NCI-H510A (cell line): ENCODE measurements at places on chromosomes 4 and X.

GRCh38 chr4:75004755-75005668 is 72.1 kb downstream of the PARM1 start:
- no peak for DNase-seq

DNA sequence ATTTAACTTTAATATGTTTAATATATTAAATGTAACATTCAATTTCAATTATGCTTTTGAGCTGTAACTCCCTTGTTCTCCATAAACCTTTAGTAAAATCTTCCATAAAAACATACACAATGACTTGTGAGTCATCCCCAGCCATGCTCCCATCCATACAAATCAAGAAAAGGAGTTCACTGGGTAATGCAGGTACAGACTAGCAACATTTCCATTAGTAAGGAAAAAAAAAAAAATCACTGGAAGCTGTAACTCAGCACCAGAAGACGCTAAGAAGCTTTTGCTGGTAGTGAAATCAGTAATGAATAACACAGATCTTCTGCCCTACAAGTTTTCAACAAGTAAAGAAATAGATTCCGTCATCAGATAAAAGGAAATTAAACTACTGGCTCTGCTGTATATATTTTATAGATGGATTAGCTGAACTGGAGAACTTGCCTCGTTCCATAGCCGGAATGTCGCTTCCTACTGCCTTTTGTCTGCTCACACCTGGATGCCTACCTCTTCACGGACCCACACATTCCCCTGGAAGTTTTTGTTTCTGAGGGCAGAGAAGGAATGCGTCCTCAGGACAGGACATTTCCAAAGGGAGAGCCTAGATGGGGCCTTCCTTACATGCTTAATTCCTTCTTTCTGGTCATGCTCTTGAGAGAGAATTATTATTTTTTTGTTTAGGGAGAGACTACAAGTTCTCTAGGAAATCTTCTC is 298.4 kb upstream of the ANKRD50 start:
- no peak for DNase-seq

GRCh38 chr4:89835413-89835812 is 1.5 kb downstream of the SNCA start:
- DNase-seq: no peak

DNA sequence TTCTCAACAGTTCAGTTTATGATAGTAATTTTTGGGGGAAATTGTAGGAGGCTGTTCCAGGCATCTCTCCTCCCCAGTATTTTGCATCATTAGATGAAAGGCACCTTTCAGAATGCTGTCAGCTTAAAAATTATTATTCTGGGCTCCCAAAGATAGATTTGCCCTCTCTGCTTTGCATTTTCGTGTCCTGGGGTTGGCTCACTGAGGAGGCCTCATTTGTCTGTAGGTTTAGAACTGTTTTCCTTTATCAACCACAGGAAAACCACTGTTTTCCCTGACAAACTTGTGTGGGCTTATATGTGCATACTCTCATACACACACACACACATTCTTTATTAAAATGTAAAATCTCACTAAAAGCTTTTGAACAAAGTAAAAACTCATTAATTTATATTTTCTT is 197.2 kb upstream of the VCX3A start:
- no peak for DNase-seq

- peak; percentile 72 for DNase-seq
Measured at GRCh38 chr4:140243278-140243753, 89.3 kb upstream of the MAML3 start.

DNA sequence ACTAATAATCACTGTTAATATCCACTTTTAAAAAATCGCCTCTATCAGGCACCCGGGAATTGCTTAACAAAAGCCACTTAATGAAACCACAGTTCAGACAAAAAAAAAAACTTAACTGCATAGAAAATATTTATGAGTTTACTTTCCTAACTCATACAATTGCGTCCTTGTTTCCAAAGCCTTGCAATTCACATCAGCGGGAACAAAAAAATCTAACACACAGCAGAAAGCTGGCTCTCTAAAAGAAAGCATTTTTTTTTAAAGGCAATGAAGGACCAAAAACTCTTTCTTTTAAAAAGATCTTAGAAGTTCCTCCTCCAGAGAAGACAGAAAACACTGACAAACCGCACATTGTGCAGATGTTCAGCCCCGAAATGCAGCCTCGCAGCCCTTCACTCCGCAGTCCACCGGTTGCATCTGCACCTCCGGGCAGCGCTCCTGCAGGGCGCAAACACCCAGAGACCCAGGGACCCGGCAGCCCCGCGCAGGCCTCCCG is 812 bp downstream of the FAT1 start:
- peak; percentile 18 for DNase-seq

DNA sequence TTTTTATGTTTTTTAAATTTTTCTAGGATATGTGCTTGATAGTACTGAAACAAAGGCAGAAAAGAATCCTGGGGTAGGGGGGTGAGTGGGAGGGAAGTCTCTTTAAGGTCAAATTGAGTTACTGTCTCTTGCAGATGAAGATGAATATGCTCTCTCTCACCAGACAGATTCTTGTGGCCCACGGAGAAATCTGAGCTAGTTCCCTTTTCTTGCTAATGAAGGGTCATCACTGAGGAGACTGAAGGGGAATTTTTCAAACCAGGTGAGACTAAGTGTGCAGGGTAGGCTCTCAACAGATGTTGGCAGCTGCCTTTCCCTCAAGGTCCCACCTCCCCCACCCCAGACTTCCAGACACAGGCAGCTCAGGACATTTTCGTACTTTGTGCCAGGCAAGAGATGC is 21.5 kb downstream of the FAM9C start:
- DNase-seq: no peak

- no peak for DNase-seq
Measured at GRCh38 chrX:18895189-18895951, 88.5 kb downstream of the PHKA2 start.

DNA sequence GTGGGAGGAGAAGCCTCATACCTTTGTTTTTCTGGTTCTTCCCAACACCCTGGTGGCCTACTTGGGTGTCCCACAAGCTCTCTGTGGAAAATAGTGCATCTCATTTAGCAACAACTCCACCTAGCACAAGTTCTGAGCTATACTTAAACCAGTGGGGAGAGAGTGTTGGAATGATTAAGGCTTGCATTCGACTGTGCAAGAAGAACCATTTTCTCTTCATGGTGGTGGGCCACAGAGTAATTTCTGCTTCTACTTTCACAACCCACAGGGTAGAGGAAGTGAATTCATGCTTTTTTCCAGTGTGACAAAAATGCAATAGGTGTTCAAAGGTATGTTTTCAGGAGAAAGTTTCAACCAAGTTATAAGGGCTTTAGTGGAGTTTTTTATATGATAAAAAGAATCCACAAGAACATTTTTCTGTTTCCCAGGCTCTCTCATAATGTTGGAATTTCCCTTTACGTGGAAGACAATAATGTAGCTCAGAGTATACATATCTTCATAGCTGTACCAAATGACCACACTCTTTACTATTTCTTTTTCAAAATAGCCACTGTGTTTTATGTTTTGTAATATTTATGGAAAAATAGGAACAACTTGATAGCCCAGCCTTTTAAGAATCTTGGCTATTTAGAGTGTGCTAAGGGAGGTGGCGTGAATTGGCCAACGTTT is 80.3 kb upstream of the HHIP start:
- DNase-seq: no peak

DNA sequence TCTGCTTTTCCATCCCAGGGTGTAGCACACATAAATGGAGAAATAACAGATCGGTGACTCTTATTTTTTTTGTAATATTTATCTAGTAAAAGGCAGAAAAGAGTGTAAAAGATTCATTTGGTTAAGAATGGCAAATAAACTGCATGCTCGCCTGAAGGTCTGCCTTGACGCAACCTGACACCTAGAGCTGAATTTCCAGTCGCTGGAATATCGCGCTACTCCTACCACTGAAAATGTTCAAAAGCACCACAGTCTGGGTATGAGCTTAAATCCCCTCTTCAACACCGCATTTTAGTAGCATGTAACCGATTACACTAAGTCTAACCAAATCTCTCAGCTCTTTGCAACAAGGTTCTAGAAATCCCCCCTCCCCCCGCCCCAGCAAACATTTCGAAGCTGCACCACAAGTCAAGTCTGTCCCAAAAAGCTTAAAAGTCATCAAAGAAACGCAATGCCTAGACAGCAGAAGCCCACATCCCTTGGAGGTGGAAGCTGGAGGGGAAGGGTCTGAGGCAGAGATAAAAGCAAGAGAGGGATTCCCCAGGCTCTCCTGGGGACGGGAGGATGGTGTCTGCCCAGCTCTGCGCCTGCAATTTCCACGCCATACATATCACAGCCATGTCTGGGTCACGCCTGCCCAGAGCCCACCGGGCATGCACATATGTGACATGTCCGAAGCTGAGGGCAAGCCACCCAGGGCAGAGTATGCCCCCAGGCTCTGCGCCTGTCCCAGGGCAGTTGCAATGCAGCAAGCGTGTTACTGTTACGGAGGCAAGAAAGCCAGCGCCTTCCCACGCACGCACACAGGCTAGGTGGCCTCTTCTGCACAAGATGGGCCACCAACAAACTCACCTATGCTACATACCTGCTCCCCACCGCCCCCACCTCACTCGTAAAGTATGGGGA is 1.4 kb downstream of the FGF13 start:
- no peak for DNase-seq

GRCh38 chrX:42248226-42248625 is 324.9 kb upstream of the CASK start:
- DNase-seq: no peak

GRCh38 chr4:134885436-134885835 is 683.8 kb upstream of the PABPC4L start:
- DNase-seq: no peak

DNA sequence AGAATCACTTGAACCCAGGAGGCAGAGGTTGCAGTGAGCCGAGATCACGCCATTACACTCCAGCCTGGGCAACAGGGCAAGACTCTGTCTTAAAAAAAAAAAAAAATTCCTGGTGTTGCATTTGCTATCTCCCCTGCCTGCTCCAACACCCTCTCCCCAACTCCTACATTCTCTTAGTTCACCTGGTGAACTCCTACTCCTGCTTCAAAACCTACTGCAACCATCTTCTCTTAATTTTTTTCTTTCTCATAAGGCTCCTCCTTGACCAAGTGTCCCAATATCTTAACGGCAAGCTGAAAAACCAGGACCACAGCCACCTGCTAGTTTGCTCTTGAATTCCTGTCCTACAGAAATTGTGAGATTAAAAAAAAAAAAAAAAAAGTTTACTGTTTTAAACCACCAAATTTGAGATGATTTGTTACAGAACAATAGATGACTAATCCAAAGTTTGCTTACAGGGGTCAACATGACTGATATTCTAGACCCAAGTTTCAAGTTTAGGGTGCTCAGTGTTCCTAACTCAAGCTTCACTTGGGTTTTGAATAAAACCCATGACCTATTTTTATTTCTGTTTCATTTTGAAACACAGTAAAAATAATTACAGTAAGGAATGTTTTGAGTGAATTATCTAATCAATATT is 13.1 kb upstream of the ANXA5 start:
- no peak for DNase-seq

- DNase-seq: no peak
Measured at GRCh38 chr4:157791236-157791635, 381.6 kb downstream of the GASK1B start.

GRCh38 chr4:53128706-53129357 is 237.0 kb downstream of the SCFD2 start:
- no peak for DNase-seq

- no peak for DNase-seq
Measured at GRCh38 chrX:118727686-118728339, 407 bp downstream of the IL13RA1 start.

DNA sequence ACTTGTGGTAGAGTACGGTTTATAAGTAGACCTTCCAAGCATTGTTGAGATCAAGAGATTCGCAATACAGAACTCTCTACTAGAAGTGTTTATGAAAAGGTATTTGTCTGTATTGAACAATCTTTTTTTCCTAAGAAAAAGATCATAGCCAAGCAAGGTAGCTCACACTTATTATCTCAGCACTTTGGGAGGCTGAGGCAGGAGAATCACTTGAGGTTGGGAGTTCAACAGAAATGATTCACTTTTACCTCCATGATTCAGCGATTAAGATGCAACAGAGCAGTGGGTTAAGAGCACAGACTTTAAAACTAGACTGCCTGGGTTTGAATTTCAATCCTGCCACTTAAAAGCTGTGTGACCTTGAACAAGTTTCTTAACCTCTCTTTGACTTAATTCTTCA is 74.3 kb downstream of the TMEM156 start:
- DNase-seq: no peak

DNA sequence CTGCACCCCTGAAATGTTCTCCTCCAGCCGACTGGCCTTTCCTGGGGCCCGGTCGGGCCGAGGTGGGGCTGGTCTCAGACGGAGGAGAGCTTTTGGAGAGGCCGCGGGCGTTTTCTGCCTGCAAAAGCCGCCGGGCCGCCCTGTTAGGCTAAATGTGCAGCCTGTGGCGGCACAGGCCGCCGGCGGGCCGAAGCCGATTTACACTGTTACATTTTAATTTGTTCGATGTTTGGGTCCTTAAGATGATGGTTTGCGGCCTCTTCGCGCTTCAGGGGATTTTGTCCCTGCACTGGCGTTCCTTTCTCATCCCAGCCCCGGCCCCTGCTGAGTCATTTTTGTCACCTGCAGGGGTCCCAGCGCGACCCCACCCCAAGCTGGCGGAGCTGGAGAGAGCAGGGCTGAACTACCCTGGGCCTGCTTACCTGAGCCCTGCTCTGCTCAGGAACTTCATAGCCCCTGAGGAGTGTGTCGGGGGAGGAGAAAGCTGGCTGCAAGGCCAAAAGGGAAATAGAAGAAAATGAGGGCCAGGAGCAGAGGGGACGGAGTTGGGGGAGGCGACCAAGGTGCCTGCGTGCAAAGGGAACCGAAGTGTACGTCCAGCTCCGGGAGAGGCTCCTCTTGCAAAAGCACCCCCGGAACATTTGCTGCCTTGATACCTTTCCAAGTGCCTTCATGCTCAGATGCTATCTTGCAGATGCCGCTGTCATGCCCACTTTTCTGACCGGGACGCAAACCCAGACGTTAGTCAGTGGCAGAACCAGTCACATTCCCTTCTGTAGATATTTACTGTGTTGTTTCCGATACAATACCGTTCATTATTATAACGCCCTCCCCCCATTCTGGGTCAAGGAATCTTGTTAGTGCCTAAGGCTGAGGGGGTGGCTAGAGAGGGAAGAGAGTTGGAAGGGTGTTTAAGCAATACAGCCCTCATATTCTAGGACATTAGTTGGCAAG is 977 bp upstream of the RBBP7 start:
- peak; percentile 24 for DNase-seq

DNA sequence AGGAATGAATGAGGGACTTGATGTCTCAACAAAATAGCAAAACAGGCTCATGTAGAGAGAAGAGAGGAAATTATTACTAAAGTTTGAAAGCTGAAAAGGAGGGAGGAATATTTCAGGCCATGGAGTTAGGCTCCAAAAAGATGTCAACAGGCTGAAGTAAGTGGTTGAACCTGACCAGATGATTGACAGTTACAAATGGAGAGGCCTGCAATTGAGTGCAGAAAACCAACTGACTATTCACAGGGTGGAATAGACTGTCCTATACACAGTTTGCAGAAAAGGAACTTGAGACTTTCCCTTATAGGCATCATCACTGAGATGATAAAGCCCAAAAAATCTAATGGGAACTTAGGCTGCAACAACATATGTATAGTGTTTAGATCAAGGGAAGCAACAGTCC is 233.3 kb downstream of the AR start:
- no peak for DNase-seq

- DNase-seq: no peak
Measured at GRCh38 chr4:89992744-89993143, 98.1 kb downstream of the MMRN1 start.
